ENCODE measurements at places on chromosomes 13 and 19.

DNA sequence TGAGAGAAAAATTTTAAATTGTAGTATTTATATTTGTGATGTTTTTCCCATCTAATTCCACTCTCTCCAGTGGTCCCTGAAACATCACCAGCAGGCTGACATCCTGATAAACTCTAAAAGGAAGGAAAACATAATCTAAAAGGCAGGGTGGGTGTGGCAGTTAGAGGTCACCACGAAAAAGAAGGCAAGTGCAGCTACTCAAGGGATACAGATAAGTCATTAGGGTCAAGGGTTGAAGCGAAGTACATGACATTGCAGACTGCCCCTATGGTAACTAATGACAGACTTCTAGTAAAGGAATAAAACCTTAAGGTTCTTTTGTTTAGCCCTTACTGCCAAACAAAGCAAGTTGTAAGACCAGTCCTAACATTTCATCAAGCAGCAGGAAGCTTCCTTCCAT lies 6.0 kb upstream of the NEK3 start:
- no peak for DNase-seq

GRCh38 chr19:38583985-38584305 lies 33.8 kb downstream of the MAP4K1 start:
- DNase-seq, result no peak

- no peak for DNase-seq
These were observed 6.8 kb upstream of the ZNF283 start for GRCh38 chr19:43820098-43820883.

DNA sequence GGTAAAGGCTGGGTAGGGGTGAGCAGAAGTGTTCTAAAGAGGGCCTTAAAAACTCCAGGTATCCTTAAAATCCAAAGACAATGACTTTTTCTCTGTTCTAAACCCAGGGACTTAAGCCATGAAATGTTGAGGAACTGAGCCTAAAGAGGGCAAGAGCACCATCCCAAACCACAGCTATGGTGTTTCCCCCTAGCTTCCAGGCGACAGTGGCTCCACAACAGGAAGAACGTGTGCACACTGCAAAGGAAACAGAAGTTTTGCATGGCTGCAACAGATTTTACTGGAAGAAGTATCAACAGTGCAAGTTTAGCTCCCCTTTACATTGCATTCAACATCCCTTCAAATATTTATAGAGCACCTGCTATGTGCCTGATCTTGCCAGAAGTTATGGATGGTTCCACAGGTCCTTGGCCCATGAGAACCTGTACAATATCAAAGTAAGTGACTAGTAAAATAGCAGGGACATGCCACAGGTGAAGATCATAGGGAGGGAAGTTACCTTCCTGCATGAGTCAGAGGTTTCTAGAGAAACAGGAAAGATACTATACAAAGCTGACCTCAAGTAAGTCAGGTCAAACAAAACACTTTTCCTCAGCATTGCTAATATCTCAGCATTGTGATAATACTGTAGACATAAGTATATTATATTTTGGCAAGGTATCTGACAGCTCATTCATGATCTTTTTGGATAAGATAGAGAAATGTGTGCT lies 8.4 kb upstream of the KCTD12 start:
- no peak for DNase-seq

- DNase-seq, result peak; percentile 84
These were observed 2.1 kb downstream of the DAPK3 start for GRCh38 chr19:3968556-3969434.

DNA sequence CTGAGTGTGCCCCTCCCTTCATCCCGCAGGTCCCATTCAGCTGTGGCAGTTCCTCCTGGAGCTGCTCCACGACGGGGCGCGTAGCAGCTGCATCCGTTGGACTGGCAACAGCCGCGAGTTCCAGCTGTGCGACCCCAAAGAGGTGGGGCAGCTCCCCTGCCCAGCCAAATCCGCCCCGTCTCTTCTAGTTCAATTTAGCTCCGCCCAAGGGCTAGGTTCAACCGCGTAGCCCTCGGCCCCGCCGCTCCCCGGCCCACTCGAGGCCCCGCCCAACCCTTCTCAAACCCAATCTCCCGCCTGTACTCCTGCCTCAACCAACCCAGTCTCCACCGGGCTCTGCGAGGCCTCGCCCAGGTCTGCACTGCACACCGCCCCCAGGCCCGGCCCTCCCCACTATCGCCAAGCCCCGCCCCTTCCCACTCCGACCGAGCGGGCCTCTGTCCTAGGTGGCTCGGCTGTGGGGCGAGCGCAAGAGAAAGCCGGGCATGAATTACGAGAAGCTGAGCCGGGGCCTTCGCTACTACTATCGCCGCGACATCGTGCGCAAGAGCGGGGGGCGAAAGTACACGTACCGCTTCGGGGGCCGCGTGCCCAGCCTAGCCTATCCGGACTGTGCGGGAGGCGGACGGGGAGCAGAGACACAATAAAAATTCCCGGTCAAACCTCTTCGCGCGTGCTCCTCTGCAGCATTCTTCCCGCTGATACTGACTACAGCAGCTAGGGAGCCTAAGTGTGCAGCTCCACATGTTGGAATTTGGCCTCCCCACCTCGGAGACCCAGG lies 2.9 kb downstream of the ETV2 start:
- DNase-seq, result peak; percentile 80

GRCh38 chr19:45385392-45386221 lies 15.2 kb upstream of the ERCC2 start:
- no peak for DNase-seq

DNA sequence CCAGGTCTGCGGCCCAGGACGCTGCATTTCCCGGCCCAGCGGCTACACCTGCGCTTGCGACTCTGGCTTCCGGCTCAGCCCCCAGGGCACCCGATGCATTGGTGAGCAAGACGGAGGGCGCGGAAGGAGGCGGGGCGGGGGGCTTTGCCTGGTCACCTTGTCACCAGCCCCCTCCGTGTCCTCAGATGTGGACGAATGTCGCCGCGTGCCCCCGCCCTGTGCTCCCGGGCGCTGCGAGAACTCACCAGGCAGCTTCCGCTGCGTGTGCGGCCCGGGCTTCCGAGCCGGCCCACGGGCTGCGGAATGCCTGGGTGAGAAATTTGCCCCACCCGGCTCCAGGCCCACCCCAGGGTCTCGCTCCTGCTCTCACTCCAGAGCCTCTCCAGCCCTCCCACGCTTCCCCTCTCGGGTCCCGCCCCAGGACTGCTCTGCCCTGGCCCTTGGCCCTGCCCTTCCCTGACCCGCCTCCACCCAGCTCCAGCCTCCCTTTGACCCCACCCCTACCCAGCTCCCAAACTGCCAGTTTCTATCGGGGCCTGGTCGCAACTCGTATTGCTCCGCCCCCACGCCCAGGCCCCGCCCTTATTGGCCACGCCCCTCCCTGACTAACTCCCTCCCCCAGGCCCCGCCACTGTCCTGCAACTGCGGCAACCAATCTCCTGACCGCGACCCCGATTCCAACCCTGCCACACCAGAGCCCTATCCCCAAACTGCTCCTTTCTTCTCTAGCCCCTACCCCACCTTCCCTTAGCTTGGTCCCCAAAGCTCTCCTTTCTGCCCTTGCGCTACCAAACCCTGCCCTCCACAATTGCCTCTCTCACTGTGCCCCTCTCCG lies 8.6 kb downstream of the LTBP4 start:
- DNase-seq, result no peak

GRCh38 chr19:5973376-5973775 lies 4.6 kb downstream of the RANBP3 start:
- DNase-seq, result no peak

GRCh38 chr13:104522235-104523072 lies 1456.2 kb upstream of the SLC10A2 start:
- DNase-seq, result no peak

All from epithelial cell of prostate (primary cell).